ENCODE measurements at places on chromosomes 3 and 15.

GRCh38 chr3:175413926-175414325 lies 554.8 kb downstream of the NAALADL2 start:
- DNase-seq: no peak

DNA sequence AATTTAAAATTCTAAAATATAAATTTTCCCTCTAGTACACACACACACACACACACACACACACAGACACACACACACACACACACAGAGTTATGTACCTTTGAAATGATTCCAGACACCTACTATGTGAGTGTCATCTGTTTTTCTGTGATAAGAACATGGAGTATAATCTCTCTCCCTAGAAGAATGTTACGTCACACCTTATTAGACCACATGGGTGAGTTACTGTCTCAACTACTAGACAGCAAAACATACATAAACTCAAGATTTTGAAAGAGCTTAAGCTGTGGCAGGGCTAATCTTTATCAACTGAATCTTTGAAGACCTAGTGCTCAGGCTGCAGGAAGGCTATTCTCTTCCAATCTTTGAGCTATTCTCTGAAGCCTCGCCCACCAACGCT lies 385.9 kb upstream of the BCHE start:
- no peak for DNase-seq

DNA sequence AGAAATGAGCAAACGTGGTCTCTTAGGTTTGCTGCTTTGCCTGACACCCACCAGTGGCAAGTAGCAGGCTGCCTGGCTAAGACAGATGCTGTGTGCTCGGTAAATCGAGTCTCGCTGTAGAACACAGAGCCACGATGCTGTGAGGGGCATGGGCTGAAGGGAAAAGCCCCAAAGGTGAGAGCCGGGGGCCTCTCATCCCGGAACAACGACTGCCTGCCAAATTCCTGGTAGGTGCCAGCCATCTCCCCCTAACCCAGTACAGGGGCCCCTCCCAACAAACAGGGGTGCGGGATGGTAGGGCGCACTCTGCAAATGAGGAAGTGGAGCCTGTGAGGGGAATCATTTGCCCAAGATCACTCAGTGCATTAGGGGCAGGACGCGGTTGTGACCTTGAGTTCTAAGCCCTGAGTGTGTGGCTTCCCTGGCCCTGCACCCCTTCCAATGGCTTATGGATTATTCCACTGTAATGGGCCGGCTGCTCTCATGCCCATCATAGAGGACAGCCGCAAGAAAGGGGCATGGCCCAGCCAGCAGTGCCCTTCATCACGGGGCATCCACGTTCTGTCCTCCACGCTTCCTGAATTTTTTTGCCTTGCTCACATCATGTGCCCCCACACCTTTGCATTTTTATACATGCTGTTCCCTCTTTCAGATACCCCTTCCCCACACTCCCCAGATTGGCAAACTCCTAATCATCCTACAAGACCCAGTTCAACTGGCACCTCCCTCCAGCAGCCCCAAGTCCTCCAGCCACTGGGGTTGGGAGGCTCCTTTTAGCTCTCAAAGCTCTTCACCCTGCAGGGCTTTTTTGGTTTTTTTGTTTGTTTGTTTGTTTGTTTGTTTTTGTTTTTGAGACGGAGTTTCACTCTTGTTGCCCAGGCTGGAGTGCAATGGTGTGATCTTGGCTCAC lies 125.4 kb downstream of the NUP210 start:
- no peak for DNase-seq

- no peak for DNase-seq
These were observed 29.4 kb upstream of the ACAD9 start for GRCh38 chr3:128849911-128850455.

DNA sequence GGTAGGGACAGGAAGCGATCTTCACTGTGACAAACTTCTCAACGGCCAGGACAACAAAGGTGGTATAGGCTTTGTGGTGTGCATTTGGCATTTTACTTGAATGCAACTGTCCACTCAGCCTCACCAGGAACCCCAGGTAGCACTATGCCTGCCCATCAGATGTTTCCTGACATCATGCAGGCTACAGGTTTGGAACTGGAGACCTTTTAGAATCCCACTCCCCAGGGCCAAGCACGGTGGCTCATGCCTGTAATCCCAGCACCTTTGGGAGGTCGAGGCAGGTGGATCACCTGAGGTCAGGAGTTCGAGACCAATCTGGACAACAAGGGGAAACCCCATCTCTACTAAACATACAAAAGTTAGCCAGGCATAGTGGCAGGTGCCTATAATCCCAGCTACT lies 9.6 kb downstream of the STARD5 start:
- no peak for DNase-seq

GRCh38 chr3:152291649-152292066 lies 22.9 kb downstream of the MBNL1 start:
- DNase-seq: no peak

DNA sequence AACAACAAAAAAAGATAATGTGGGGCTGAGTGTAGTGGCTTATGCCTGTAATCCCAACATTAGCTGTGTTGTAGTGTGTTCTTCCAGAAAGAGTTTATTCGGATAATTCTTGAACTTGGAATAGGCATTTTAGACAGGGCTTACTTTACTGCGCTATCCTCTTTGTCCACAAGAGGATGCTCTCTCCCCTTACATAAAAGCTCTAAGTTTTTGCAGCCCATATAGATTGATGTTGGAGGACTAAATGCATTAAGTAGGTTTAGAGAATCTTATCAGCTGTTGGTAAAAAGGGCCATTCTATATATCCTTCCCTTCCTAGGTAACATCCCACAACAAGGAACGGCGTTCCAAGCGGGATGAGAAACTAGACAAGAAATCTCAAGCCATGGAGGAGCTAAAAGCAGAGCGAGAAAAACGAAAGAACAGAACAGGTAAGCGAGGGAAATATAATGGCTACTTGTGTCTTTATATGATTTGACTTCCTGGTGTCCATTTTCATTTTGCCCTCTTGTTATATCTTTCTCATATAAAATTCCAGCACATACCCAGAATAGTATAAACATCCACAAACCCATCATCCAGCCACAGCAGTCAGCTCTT lies 27.8 kb upstream of the ITPKA start:
- no peak for DNase-seq

DNA sequence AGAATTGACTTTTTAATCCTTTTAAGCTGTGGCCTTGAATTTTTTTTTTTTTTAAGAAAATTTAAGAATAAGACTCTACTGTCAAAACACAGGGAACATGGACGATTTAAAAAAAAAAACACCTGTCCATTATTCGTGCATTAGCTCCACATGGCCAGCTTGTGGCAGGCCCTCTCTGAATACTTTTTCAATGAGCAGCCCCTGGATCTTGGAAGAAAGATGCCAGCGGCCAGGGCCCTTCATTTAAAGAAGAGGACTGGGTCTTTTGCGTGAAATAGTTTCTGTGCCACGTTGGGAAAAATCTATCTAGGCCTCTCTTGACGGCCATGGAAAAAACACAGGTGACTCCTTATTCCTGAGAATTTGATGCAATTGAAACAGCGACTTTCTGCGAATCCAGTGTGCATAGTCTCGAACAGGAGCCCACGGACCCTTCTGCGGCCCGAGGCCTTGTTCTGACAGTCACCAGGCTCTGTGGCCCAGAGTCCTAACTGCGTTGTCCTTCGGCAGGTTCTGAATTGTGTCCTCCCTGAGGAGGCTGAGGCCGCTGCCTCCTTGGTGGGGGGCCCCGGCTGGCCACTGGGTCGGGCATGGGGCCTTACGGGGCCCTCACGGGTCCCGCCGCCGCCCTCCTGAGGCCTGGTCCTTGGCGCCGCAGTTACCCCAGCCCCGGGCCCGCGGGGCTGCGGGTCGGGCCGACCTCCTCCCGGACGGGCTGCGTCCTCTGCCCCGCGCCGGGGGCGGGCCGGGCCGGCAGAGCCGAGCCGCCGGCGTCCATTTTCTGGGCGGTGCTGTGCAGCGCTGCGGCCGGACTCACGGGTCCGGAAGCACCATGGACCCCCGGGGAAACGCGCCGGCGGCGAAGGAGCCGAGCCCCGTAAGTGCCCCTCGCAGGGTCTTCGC lies 33.5 kb downstream of the ZBTB38 start:
- DNase-seq: no peak

GRCh38 chr15:53378096-53378800 lies 381.2 kb downstream of the WDR72 start:
- no peak for DNase-seq

DNA sequence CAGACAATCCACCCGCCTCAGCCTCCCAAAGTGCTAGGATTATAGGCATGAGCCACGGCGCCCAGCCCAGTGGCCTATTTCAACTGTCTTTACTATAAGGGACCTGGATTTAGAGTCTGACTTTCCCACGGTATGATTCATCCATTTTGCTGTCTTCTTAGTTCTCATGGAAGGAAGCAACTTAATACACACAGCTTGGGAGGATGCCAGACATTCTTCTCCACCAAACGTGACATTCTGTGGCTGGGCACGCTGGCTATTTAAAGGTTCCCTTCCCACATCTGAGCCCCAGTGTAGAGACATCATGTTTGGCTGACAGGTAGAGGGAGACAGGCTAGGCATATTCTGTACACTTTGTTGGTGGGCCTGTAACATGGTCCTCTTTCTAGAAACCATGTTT lies 26.2 kb downstream of the FAM43A start:
- no peak for DNase-seq

GRCh38 chr15:52445553-52445952 lies 83.1 kb downstream of the MYO5A start:
- no peak for DNase-seq

- no peak for DNase-seq
These were observed 36.8 kb downstream of the EHD4 start for GRCh38 chr15:41935566-41936020.

DNA sequence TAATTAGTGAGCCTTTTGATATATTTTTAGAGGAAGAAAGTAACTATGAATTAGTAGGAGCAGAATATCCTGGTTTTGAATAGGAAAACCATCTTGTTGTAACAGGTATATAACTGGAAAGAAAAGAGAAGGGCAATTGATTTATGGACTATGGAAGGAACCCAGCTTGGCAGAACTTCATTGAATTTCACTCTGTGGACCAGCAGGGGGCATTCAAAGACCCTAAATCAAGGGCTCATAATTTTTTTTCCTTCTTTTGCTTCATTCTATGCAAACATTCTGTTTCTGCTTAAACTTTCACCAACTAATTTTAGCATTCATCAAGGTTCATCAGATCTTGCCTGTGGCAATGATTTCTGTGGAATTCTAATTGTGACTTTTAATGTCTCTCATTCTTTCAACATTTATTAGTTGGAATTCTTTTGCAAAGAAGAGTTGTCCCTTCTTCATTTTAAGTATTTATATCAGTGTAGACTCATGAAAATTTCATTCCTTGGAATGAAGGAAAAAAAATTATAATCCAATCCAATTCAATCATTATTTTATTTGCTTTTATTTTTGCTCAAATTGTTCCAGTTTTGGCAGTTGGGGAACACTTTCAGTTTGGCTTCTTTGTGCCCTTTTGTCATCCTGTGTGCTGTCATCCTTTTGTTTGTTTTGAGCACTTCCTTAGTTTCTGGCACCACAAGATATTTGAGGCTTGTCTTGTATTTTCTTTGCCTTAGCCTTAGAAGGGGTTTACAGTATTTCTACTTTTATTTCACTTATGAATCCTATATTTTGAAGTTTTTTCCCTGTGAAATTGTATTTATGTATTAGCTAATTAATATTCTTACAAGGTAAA lies 30.4 kb downstream of the NXPE3 start:
- DNase-seq: no peak

- no peak for DNase-seq
These were observed 27.2 kb downstream of the ETV5 start for GRCh38 chr3:186081678-186082077.

GRCh38 chr15:91635641-91636040 lies 217.9 kb upstream of the SLCO3A1 start:
- DNase-seq: no peak

DNA sequence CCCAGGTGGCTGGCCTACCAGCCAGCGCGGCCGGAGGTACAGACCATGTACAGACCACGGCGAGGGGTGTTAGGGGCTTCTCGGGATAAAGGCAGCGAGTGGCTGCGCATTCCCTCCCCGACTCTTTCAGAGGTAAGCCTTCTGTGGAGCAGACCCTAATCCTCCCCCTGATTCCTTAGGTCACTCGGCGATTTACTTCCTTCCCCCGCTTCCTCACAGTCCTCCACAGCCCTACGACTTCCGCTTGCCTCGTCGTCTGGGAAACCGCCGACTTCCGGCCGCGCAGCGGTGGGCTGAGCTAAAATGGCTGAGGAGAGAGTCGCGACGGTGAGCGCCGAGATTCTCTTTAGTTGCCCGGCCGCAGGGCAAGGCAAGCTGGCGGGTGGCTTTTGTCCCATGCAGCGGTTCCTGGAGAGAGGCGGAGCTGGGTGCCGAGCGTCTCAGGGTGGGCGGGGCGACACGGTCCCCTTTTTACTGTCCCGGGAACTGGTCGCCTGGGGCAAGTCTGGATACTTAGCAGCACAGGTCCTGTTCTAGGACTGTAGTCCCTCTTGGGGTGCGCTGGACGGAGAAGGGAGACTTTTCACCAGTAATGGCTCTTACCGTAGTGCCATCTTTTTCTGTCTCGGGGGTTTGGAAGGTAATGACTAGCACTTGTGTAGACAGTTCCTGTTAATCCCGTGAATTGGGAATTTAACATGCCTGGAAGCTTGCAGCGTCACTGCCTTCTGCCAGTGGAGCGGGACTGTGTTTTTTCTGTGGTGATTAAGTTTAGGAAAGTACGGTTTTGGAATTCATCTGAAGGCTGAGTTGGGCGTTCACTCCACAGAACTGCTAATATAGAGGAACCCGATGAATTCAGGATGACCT lies at the start of the genes BBS4 and HIGD2B:
Gene BBS4 (plus strand): TSS at position 283 of the 870 bp plus-strand sequence. CDS start 21 bp downstream, at position 304.
Gene HIGD2B (minus strand): TSS at position 258 of the 870 bp plus-strand sequence. CDS start 9,808 bp downstream, outside the sequence.
- DNase-seq: no peak

GRCh38 chr15:88484682-88485331 lies 17.3 kb downstream of the MRPS11 start:
- DNase-seq: no peak

GRCh38 chr15:101114610-101115009 lies 137.2 kb downstream of the CHSY1 start:
- DNase-seq: no peak

- no peak for DNase-seq
These were observed 13.4 kb downstream of the SLC38A3 start for GRCh38 chr3:50218448-50218847.

DNA sequence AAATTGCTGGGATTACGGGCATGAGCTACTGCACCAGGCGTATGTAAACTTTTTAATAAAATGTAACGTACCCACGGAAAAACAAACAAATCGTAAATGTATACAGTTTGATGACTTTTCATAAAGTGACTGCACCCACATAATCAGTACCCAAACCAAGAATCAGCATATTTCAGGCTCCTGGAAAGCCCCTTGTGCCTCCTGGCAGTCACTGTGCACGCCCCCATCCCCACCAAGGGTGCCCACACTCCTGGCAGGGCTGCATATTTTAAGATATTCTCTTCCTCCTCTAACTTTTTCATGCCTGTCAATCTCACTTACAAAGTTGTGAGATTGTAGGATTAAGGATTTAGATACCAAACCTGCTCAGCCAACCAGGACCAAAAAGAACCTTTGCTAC lies 305.5 kb downstream of the SHQ1 start:
- no peak for DNase-seq

GRCh38 chr3:52233968-52234367 lies 5.0 kb downstream of the TWF2 start:
- no peak for DNase-seq

- no peak for DNase-seq
These were observed 14.3 kb upstream of the CCNL1 start for GRCh38 chr3:157174290-157174648.

Data from NCI-H2107 (cell line).